ENCODE measurements at places on chromosomes 2 and 18. TPM values are rescaled to one million over a fixed set of nuclear protein-coding genes. Genes with fewer than 3 reads are reported as not detected.

Gene SERPINB5
- total RNA-seq: not detected

Gene CNOT9
- 46.7 TPM for total RNA-seq

Gene IL1B
- not detected for total RNA-seq

Gene PDK1
- 24.2 TPM for total RNA-seq

Gene FER1L5
- total RNA-seq: not detected

Gene HRH4
- total RNA-seq: not detected

Gene LINC00305
- total RNA-seq: not detected

Gene EGR4
- not detected for total RNA-seq

Gene PHLPP1
- 9.8 TPM for total RNA-seq

Gene CHRNA1
- total RNA-seq: not detected

Gene DOCK10
- total RNA-seq: 30.9 TPM

Gene INO80B
- total RNA-seq: 79.4 TPM

Gene ST8SIA3
- total RNA-seq: not detected

GRCh38 chr2:173747035-173747434 is 218.1 kb downstream of the SP3 start:
- no peak overlapping the region for H3K4me3 ChIP-seq
- DNase-seq: no peak
- no peaks in the 10 kb centered on the region for H3K27me3 ChIP-seq
- H3K4me1 ChIP-seq: no peaks in the 10 kb centered on the region
- H3K36me3 ChIP-seq: no peaks in the 10 kb centered on the region

GRCh38 chr2:70778676-70779075 is 10.7 kb upstream of the ADD2 start:
- no peaks in the 10 kb centered on the region for H3K27me3 ChIP-seq
- H3K4me1 ChIP-seq: no peaks in the 10 kb centered on the region
- no peak overlapping the region for H3K4me3 ChIP-seq
- no peak overlapping the region for H3K27ac ChIP-seq
- H3K36me3 ChIP-seq: no peaks in the 10 kb centered on the region
- no peak for DNase-seq

DNA sequence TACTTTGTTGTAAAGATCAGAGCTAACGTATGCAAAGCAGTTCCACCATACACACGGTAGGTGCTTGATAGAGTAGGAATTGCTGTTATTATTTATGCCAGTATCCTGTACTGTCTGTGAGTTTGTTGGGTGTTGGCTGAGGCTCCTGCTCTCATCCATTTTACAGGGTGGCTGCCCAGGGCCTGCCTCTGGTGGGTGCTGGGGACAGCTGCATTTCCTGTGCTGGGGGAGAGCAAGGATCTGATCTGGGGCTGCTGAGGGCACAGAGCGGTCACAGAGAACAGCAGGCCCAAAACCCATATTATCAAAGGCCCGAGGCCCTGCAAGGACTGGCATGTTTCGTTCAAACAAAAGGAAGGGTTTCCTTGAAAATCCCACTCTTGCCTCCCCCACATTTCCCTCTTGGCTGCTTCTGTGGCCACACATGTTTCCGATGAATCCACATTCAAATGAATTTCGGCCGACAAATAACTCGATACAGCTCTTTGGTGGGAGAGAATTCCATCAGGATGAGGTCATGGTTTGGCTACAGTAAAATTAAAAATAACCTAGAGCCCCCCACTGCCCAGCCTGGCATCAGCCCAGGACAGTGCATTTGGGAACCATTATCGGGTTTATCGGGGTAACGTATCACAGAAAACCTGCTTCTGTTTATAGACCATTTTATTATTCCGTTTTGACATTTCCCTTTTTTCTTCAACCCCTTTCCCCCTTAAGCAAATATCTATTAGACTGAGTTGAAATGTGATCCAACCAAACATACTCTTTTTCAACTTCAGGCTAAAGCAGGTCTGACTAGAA is 143.4 kb downstream of the CYRIA start:
- H3K4me1 ChIP-seq: no peaks in the 10 kb centered on the region
- H3K27me3 ChIP-seq: no peaks in the 10 kb centered on the region
- no peak overlapping the region for H3K4me3 ChIP-seq
- no peak for DNase-seq

DNA sequence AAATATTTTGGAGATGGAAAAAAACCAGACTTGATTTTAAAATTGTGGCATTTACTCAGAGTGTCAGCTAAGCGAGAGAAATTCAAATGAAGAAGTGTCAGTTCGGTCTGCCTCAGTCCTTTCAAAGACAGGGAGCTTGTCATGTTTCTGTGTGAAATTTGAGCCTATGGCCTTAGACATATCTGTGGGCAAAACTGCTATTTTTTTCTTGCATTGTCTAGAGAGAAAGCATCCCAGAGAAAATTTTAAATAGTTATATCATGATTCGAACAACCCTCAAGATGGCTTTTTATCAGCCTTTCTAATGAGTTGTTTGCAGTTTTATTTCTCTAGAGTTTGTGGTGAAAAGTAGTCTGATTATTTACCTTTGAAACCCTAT is 50.2 kb upstream of the KCNE4 start:
- no peaks in the 10 kb centered on the region for H3K27me3 ChIP-seq
- H3K4me3 ChIP-seq: no peak overlapping the region
- no peaks in the 10 kb centered on the region for H3K36me3 ChIP-seq
- DNase-seq: no peak

- H3K36me3 ChIP-seq: no peaks in the 10 kb centered on the region
- H3K4me1 ChIP-seq: peaks cover 4% of the 10 kb centered on the region
- DNase-seq: no peak
- H3K4me3 ChIP-seq: no peak overlapping the region
- H3K27me3 ChIP-seq: no peaks in the 10 kb centered on the region
- H3K27ac ChIP-seq: no peak overlapping the region
Measured at GRCh38 chr2:197850882-197851450, 46.6 kb downstream of the PLCL1 start.

DNA sequence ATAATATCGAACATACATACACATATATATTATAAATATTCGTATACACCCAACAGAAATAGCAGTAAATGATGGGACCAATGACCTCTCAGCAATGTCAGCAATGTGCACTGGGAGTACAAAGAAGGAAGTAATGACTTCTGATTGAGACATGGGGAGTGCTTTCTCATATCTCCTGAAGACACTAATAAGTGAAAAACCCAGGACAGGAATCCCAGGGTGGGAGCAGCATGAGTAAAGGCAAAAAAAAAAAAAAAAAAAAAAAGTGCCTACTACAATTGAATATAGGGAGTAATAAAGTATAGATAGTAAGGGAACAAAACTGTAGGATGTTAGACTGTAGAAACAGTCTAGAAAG is 491.3 kb downstream of the IRS1 start:
- H3K4me1 ChIP-seq: no peaks in the 10 kb centered on the region
- H3K27me3 ChIP-seq: no peaks in the 10 kb centered on the region
- no peaks in the 10 kb centered on the region for H3K36me3 ChIP-seq
- H3K27ac ChIP-seq: no peak overlapping the region

DNA sequence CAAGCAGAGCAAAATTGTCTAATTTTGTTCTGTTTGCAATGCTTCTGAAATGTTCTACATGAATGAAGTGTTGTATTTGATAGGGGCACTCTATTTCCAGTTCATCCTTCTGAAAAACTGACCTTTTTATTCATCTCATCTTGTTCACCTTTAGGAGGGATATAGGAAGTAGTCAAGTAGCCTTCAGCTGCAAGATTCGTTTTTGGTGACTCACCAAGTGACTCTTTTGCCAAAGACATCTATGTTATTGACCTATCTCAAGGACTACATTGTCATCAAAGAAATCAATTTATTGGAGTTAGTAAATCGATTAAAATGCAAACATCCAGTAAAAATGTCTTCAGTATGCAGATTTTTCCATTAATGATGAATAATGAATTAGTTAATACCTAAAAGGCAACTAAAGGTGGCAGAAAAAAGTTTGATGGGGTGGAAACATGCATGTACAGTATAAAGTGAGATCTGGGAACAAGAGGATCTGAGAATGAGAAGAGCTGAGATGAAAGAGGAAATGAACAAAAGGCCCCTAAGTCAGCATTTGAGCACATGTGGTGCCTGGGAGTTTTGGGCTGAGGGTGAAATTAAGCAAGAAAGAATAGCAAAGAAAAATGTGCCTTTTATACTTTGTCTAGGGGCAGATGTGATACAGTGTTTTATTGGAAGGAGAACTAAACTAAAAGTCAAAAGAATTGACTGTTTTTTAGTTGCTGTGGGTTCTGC is 255.1 kb upstream of the LINC00305 start:
- no peaks in the 10 kb centered on the region for H3K27me3 ChIP-seq
- no peak for DNase-seq
- no peak overlapping the region for H3K27ac ChIP-seq
- no peaks in the 10 kb centered on the region for H3K4me1 ChIP-seq

- H3K27ac ChIP-seq: peak overlapping the region; percentile 59
- H3K4me3 ChIP-seq: no peak overlapping the region
- H3K27me3 ChIP-seq: no peaks in the 10 kb centered on the region
Measured at GRCh38 chr2:109335631-109336176, 206.7 kb downstream of the SH3RF3 start.

DNA sequence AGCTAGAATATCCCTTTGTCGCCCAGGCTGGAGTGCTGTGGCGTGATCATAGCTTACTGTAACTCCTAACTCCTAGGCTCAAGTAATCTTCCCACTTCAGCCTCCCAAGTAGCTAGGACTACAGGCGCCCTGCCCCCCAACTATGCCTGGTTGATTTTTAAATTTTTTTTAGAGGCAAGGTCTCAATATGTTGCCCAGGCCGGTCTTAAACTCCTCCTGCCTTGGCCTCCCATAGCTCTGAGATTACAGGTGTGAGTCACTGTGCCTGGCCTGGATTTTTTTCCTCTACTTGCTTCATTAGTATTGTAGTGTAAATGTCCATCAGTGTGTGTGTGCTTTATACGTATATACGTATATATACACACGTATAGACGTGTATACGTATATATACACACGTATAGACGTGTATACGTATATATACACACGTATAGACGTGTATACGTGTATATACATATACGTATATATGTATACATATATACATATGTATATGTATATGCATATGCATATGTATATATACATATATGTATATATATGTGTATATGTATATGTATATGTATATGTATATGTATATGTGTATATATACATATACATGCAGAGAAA is 124.4 kb downstream of the DIS3L2 start:
- no peak for DNase-seq
- H3K4me3 ChIP-seq: no peak overlapping the region
- H3K27ac ChIP-seq: no peak overlapping the region
- H3K4me1 ChIP-seq: no peaks in the 10 kb centered on the region
- no peaks in the 10 kb centered on the region for H3K36me3 ChIP-seq

DNA sequence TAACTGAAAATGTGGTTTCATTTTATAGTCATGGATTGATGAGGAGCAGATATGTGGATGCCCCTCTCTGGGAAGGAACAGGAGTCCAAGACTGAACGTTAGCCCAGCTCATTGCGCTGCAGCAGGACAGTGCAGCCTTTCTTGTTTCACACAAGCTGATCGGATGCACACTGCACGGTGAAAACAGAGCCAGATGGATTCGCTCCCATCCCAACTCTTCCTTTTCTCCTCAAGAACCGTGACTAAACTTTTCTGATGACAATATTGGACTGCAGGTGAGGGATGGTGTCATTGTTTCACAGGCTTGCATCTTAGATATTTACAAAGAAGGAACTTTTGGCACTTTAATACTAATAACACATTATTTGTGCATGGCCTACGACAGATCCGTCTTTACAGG is 33.8 kb upstream of the COPS8 start:
- no peak for DNase-seq
- no peak overlapping the region for H3K27ac ChIP-seq
- H3K27me3 ChIP-seq: no peaks in the 10 kb centered on the region
- H3K4me1 ChIP-seq: no peaks in the 10 kb centered on the region
- H3K36me3 ChIP-seq: no peaks in the 10 kb centered on the region
- no peak overlapping the region for H3K4me3 ChIP-seq

DNA sequence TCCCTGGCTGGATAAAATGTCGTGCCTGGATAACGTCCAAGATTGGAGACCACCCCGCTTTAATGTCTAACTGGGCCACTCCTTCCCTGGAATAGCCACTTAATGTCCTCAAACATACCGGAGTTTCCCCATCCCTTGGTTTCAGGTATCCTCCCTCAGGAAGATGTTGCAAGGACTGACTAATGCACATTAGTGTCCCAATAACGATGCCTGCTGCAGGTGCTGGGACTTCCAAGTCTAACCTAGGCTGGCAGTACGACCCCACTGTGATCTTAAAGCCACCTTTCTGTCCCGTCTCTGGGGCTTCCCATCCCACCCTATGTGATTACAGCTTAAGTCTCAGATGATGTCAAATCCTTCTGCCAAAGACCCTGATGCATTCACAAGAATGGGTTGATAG is 1.1 kb upstream of the ATP6V1C2 start:
- no peak overlapping the region for H3K27ac ChIP-seq
- no peak overlapping the region for H3K4me3 ChIP-seq
- no peak for DNase-seq
- H3K27me3 ChIP-seq: no peaks in the 10 kb centered on the region
- H3K4me1 ChIP-seq: peaks cover 31% of the 10 kb centered on the region

DNA sequence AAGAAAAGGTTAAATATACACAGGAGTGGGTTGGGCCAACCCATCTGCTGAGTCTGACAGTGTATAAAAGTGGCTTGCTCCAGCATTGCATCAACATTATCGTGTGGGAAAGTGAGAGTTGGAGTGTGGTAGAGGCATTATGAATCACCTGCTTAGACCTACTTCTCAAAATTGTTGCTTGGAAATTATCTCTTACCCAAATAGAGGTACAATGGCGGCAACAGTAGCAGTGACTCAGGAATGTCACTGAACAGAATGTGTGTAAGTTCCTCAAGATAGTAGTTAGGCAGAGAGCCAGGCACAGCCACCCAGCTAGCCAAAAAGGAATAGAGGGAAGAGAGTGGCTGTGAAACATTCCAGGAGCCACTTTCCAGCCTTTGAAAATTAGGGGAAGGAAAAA is 616.0 kb downstream of the NUP35 start:
- no peaks in the 10 kb centered on the region for H3K4me1 ChIP-seq
- H3K27me3 ChIP-seq: no peaks in the 10 kb centered on the region
- H3K36me3 ChIP-seq: no peaks in the 10 kb centered on the region
- DNase-seq: no peak
- no peak overlapping the region for H3K4me3 ChIP-seq

- no peaks in the 10 kb centered on the region for H3K27me3 ChIP-seq
- DNase-seq: peak; percentile 45
Measured at GRCh38 chr2:94994063-94994913, 31.2 kb upstream of the MAL start.

- no peak overlapping the region for H3K27ac ChIP-seq
- H3K4me1 ChIP-seq: no peaks in the 10 kb centered on the region
- no peak for DNase-seq
- H3K27me3 ChIP-seq: no peaks in the 10 kb centered on the region
- H3K4me3 ChIP-seq: no peak overlapping the region
Measured at GRCh38 chr2:237097911-237098702, 12.4 kb downstream of the COPS8 start.
